Trophoblast cell (in vitro differentiated cells and primary cell): ENCODE measurements at places on chromosomes 7 and 10.

DNA sequence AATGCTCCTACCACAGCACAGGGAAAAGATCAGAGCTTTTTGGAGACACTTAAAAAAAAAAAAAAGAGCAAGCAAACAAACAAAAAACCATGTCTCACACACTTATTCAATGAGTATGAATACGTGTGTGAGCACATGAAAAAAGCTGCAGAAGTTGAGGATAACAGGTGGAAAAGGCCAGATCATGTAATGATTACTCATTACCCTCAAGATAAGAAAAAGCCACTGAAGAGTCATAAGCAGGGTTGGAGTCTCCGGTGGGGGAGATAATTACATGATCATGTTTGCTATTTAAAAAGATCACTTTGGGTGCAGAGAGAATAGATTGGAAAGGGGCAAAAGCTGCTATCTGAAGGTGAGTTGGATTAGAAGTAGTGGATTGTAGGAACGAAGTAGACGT lies 77.0 kb downstream of the POU6F2 start:
- H3K4me1 ChIP-seq, result no peaks in the 10 kb centered on the region
- no peak for DNase-seq
- H3K27me3 ChIP-seq, result no peaks in the 10 kb centered on the region
- no peak overlapping the region for H3K4me3 ChIP-seq
- no peak overlapping the region for H3K27ac ChIP-seq
- H3K36me3 ChIP-seq, result no peaks in the 10 kb centered on the region

GRCh38 chr10:124006526-124006925 lies 86.9 kb downstream of the CHST15 start:
- H3K27ac ChIP-seq, result no peak overlapping the region
- H3K27me3 ChIP-seq, result no peaks in the 10 kb centered on the region
- DNase-seq, result no peak
- H3K4me3 ChIP-seq, result no peak overlapping the region
- H3K36me3 ChIP-seq, result peaks cover 4% of the 10 kb centered on the region

GRCh38 chr10:44234483-44234875 lies 150.4 kb downstream of the CXCL12 start:
- peak; percentile 72 for DNase-seq
- H3K27ac ChIP-seq, result peak overlapping the region; percentile 0
- H3K4me3 ChIP-seq, result no peak overlapping the region
- no peaks in the 10 kb centered on the region for H3K27me3 ChIP-seq
- peaks cover 17% of the 10 kb centered on the region for H3K4me1 ChIP-seq
- no peaks in the 10 kb centered on the region for H3K36me3 ChIP-seq

- H3K4me3 ChIP-seq, result no peak overlapping the region
- no peaks in the 10 kb centered on the region for H3K27me3 ChIP-seq
- H3K27ac ChIP-seq, result no peak overlapping the region
Observed at GRCh38 chr7:110621289-110621688, 469.6 kb upstream of the LRRN3 start.

- no peaks in the 10 kb centered on the region for H3K27me3 ChIP-seq
- H3K4me1 ChIP-seq, result no peaks in the 10 kb centered on the region
- H3K27ac ChIP-seq, result no peak overlapping the region
Observed at GRCh38 chr10:69655868-69656555, 26.0 kb downstream of the FAM241B start.

GRCh38 chr7:117230276-117231046 lies 92.4 kb downstream of the WNT2 start:
- H3K27me3 ChIP-seq, result no peaks in the 10 kb centered on the region
- DNase-seq, result peak; percentile 28
- peaks cover 3% of the 10 kb centered on the region for H3K4me1 ChIP-seq
- H3K36me3 ChIP-seq, result no peaks in the 10 kb centered on the region
- H3K27ac ChIP-seq, result no peak overlapping the region
